ENCODE measurements at places on chromosomes 12 and 14.
A peak's percentile ranks its signal among the peaks of the same experiment; 100 is the strongest.

DNA sequence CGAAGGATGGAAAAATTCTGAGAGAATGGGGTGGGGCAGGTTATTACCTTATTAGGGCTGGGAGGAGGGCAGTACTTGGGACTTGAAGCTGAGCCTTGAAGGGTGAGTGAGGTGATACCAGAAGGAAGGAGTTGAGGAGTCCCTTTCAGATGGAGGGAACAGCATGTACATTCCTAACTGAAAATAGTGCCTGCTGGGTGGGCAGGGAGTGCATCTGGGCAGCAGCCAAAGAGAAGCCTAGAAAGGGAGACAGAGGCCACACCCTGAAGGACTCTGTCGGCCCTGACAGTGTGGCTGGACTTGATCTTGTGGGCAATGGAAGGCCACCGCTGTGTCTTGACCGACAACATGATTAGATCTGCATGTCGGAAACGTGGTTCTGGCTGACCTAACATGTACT is 147.6 kb downstream of the NDUFA12 start:
- DNase-seq = no peak

DNA sequence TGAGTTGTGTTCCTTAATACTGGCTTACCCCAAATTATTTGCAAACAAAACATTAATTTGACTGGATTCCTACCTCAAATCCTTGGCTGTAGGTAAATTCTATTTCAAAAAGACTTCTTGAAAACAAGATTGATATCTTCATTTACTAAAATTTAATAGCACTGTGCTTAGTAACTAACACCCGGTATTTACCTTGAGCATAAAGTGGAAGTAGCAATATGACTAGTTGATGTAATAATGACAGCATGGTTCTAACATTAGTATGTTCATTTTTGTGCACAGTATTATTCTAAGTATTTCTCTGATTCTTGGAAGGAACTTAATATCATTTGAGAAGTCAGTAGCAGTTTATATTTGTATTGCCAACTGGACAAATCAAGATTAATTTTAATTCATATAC is 96.8 kb downstream of the PPHLN1 start:
- DNase-seq = no peak

- no peak for DNase-seq
Measured at GRCh38 chr12:123153906-123154305, 3.0 kb upstream of the PITPNM2 start.

DNA sequence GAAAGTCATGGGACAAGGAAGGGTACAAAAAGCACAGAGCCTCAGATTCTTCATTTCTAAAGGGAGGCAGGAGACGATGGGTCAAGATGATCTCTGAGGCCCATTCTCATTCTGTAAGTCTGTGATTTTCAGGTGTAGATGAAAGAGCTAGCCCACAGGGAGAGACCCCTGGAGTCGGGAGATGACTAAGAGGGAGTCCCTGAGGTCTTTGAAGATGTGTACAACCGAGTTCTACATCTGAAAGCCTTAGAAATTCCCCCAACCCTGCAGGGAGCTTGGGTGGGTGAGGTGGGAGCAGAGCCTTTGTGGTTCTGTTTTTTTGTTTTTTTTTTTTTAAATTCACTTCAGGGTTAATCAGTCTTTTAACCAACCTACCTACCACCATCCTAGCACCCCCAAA is 3.1 kb downstream of the WNT10B start:
- DNase-seq = no peak

GRCh38 chr12:83323866-83324265 is 637.2 kb downstream of the TMTC2 start:
- no peak for DNase-seq

GRCh38 chr14:42802346-42802745 is 1195.7 kb downstream of the LRFN5 start:
- DNase-seq = no peak

GRCh38 chr14:104659146-104659545 is 30.3 kb upstream of the INF2 start:
- DNase-seq = no peak

- no peak for DNase-seq
Measured at GRCh38 chr12:50166799-50167048, 445 bp downstream of the CERS5 start.

DNA sequence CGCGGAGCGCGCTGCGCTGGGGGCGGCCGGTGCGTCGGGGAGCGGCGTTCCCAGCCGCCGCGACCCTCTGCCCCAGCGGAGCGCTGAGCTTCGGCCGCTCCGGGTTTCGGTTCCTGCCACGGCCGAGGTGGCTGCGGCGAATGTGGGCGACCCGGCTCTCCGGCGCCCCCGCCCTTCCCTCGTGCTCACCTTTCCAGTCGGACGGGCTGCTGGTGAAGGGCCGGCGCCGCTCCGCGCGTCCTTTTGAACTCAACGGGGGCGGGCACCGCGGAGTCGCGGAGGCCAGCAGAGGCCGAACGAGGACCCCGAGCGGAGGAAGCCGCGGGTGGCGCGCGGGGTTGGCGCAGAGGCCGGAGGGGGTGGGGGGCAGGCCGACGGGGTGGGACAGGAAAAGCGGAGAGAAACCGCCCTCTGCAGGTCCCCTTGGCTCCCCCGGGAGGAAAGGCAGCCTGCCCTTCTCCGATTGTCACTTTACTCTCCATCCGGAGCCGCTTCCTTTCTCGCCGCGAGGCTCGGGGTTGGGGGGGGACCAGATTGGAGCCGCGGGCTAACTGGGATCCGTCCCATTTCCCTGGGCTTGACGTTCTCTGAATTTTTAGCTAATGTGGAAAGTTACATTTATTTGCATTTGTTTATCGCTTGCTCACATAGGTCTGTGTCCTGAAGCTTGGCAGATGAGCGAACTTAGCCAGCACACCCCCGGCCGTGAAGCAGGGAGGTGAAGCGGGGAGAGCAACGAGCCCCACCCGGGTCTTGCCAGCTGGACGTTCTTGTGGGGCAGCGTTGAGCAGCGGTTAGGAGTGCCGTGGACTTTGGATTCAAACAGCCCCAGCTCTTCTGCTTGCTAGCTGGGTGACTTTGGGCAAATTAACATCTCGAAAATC is at the start of gene SMAGP:
SMAGP (minus strand) TSS at position 349 of the 884 bp plus-strand sequence. CDS start 1,137 bp downstream, outside the sequence.
- no peak for DNase-seq

DNA sequence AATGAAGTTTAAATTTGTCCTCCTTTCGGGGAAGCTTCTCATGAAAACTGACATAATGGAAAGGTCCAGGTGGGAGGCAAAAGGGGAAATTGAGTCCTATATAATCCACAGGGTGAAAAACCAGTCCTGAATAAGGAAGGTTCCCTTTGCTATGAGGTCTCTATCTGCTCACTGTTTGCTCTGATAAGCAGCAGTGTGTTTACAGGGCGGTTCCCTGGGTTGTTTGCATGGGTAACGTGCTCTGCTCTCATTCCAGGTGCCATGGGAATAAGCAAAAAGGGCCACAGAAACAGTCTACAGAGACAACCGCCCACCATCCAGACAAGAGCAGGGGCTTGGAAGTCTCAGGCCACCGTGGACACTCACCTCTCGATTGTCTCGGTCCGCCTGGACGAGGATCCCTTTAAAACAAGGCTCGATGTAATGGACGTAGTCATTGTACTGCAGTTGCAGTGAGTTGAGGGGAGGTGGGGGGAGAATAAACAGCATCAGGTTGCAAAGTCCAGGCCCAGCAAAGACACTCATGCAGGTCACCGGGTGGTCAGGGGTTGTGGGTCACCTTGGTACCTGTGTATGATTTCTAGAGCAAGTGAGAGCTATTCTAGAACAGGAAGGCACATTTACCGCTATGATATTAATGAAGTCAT is 32.7 kb downstream of the CACNA2D4 start:
- no peak for DNase-seq

DNA sequence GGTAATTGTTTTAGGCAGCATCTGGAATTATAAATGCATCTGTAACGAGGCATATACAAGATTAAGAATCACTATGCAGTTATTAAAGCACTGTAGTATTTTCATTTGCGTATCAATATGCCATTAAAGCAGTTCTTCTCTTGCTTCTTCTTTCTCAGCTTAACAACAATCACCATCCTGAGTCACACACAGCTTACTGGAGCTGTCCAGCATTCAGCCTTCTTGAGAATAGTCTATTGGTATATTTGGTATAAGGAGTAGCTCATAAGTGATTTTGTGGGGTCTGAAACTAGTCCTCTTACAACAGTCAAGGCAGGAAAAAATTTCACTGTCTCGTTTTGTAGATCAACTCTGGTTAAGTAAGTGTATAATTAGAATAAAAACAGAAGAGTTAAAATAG is 523.0 kb upstream of the FOXG1 start:
- no peak for DNase-seq

- no peak for DNase-seq
Measured at GRCh38 chr12:71417181-71417580, 22.4 kb upstream of the LGR5 start.

GRCh38 chr14:49896966-49897365 is 4.1 kb downstream of the ARF6 start:
- DNase-seq = no peak

- DNase-seq = no peak
Measured at GRCh38 chr12:102479939-102480338, 424 bp downstream of the IGF1 start.

- peak; percentile 66 for DNase-seq
Measured at GRCh38 chr12:75364919-75365318, 26.0 kb upstream of the GLIPR1L2 start.

GRCh38 chr14:101111620-101112290 is 208.2 kb upstream of the RTL1 start:
- DNase-seq = no peak

DNA sequence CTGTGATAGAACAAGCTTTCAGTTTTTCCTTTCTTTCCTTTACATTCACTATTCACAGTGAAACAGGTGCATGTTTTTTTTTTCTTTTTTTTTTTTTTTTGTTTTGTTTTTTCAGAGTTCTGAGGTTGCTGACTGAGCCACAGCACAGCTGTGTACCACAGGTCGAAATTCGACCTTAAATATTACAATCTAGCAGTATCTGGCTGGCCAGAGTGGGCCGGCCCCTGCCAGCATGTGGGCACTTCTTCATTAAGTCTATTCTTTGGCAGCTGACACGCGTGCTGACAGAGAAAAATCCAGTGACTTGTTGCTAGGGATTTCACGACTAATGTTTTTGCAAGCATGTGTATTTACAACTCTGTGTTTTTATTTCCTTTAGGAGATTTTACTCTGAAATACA is 33.9 kb downstream of the FBXO33 start:
- DNase-seq = no peak

GRCh38 chr14:28975084-28975483 is 208.5 kb downstream of the FOXG1 start:
- no peak for DNase-seq

GRCh38 chr12:62658910-62659309 is 192.3 kb downstream of the MON2 start:
- DNase-seq = no peak

GRCh38 chr12:49017891-49018260 is 700 bp downstream of the PRKAG1 start:
- DNase-seq = no peak

- no peak for DNase-seq
Measured at GRCh38 chr12:111558107-111558376, 41.1 kb downstream of the ATXN2 start.

- DNase-seq = no peak
Measured at GRCh38 chr14:75340921-75341320, 62.3 kb downstream of the FOS start.

DNA sequence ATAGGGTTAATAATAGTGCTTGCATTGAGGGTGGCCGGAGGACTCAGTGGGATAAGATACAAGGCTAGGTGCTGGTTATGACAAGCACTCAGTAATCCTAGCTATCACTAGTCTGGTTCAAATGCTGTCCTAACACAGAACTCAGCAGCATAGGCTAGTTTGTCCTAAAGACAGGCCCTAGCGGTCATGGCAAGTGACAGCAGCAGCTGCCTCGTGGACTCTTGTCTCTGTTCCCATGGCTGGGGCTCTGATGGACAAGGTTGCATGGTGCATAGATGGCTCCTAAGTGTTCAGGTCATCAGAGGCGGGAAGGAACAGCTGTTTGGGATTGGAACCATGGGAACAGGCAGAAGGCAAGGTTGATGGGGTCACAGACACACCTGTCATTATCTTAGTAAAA is 42.4 kb upstream of the IGF1 start:
- DNase-seq = no peak

GRCh38 chr14:75323571-75323970 is 44.9 kb downstream of the FOS start:
- no peak for DNase-seq

- DNase-seq = no peak
Measured at GRCh38 chr12:30753751-30754382, 884 bp downstream of the CAPRIN2 start.

DNA sequence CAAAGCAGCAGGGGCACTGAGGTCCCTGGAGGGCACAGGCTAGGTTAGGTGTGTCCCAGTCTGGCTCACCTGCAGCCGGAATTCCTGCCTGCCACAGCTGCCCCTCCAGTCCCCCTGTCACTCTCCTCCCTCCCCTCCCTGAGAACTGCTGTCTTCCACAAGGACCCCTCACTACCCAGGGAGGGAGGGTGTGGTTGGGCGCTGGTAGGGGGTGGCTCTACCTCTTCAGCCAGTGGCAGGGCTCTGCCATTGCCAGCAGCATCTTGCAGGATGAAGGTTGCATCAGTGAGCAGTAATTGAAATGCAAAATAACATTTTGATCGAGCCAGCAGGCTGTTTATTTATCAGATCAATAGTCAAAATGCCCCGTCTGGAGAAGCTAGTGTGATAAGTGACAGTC is 45.7 kb downstream of the ESRRB start:
- DNase-seq = no peak

DNA sequence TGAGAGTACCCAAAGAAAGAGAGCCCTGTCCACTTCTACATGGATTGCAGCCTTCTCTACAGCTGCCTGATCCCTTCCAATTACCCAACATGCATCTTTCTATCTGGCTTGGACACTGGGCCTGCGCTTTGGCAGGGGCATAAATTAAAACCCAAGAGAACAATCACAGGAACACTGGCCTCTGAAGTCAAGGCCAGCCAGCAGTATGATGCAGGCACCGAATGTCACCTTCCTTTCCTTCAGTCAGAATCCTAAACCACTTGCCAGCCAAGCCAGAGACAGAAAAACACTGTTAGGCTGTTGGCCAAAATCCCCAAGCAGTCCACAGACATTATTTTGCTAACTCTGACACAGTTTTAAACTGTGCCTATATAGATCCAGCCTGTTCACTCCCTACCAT is 113.7 kb downstream of the DUSP6 start:
- no peak for DNase-seq

GRCh38 chr12:57454566-57455373 is at the start of gene INHBE:
INHBE (plus strand) TSS chr12:57455307; CDS start chr12:57455537, 230 bp downstream.
- peak; percentile 78 for DNase-seq

DNA sequence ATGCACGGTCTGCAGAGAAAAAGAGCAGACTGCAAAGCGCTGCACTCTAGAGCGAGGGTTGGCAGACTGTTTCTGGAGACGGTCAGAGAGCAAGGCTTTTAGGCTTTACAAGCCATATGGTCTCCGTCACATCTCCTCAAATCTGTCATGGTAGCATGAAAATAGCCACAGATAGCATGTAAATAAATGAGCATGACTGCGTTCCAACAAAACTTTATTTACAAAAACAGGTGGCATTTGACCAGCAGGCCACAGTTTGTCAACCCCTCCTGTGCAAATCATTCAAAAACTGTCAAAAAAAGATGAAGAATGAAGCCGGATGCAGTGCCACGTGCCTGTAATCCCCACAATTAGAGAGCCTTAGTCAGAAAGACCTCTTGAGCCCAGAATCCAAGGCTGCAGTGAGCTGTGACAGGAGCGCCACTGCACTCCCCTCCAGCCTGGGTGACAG is 18.9 kb downstream of the SYNE3 start:
- no peak for DNase-seq

- DNase-seq = no peak
Measured at GRCh38 chr12:113088971-113089756, 32.6 kb downstream of the DTX1 start.

Measured in GM04504 (cell line).